ENCODE measurements at places on chromosomes 5 and 9.

- no peak for DNase-seq
These were observed 380.7 kb downstream of the NFIB start for GRCh38 chr9:13933268-13933656.

DNA sequence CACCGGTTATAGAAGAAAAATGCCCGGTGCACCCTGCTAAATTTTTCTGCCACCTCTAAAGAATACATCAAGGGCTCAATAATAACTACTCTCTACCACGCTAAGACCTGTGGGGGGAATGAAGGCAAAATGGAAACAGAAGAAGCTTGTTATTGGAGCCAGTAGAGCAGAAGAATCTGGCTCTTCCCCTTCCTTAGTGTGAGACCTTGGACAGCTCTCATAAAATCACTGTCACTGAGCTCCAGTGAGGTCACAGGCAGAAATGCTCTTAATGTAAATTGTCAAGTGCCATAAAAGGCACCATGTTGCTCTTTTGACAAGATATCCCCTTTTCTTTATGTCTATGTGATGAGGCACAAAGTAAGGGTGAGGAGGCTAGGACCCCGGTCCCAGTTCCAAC is 74.4 kb downstream of the ASTN2 start:
- no peak for DNase-seq

DNA sequence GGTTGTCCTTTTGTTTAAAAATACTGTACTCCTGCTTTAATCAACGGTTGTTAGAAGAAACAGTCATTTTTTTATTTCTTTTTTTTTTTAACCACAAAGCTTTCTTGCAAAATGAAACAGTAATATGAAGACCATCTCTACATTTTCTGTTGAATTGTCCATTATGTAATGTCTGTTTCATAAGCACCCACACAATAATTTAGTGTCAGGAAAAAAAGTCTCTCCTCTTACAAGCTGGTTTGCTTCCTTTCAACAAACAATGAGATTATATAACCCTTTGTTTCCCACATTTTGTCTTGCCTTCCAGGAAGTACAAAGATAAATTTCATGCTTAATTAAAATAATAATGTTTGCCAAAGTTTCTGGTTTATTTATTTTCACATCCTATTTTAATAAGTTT is 16.7 kb downstream of the CTNNAL1 start:
- no peak for DNase-seq

DNA sequence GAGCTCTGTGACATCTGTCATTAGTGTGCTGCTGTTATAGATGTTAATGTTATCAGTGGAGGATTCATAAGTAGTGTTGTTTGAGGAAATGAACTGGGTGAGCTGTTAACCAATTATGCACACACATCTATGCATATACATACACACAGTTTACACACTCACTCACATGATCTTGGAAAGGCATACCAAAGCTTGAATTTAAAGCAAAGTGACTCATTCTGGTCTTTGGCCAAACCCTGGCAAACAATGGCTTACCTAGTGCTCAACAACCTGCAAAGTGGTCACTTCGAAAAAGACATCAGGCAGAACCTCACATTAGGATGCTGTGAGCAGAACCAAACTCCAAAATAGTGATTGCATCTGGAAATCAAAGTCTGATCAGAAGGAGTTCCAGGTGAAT is 1037.3 kb upstream of the CDH6 start:
- DNase-seq, result no peak

GRCh38 chr5:126445502-126446174 is 22.4 kb downstream of the GRAMD2B start:
- no peak for DNase-seq

GRCh38 chr5:67214036-67214435 is 17.4 kb upstream of the CD180 start:
- DNase-seq, result no peak

DNA sequence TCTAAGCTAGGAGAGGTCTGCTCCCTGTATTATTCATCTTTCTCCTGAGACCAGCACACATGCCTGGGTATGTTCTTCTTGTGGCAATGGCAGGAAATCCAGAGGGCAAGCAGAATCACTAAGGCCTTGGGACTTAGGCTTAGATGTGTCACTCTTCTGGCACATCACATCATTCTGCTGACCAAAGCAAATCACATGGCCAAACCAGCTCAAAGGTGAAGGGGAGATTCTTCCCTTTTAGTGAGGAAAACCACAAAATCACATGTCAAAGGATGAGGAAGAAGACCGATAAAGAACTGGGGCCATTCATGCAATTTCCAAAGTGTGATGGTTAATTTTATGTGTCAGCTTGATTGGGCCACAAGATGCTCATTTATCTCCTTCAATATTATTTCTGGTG is 5.7 kb upstream of the AGGF1 start:
- no peak for DNase-seq

DNA sequence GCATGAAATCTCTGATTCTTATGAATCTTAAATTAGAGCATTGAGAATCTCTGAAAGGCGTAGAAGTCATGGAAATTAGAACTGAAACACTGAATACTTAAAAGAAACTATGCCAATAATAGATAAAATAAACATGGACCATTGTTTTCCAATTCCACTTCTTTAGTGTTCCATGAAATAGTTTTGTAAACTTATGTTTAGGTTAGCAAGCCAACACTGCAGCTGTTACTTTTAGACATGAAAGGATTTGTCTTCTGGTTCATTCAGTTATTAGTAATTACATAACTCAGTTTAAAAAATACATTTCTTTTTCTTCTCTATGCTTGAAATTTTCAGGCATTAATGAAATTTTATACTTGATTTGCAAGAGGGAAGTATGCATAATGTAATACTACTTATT is 733.4 kb upstream of the NUDT12 start:
- no peak for DNase-seq

DNA sequence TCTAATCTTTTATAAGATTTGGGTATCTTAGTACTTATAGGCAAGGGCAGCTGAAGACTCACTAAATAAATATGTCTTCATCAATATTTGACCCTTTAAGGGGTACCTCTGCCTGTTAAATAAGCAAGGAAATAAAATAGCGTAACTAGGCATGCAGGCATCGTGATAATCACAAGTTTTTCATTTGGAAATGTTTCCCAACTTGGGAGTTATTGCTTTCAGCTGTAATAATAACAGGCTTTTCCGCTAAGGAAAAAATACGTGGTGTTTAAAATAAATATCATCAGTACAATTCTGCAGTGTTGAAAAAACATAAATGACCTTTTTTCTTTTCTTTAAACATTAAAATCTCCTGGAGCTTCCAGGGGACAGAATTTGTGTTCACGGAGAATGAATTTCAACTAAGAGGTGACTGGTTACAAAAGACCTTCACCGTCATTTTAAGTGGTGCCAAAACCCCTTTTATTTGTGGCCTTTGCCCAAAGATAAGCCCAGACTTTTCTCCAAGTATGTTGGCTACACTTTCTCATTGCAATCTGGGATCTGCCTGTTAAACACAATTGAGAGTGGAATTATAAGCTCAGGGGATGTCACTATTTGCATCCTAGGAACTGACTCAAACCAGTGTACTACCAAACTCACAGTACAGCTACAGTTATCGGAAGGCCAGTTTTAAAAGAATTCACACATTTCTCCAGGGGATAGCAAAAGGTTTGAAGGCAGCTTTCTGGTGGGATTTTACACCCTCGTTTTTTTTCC is 218.6 kb downstream of the FBXL7 start:
- DNase-seq, result no peak

DNA sequence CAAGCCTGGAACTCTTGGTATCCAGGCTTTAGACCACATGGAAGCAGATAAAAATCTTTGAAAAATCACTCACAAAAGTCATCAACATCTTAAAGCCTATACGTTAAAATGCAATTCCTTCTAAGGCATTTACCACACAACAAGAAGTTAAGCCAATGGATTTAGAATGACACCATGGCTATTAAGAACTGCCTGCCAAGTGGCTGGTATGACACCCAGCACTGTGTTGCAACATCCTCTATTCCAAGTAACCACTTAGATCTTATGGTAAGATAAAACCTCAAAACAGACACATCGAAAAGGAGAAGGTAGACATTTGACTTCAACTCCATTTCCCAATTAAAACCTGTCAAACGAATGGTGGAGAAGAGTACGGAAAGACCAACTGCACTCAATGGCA is 344.2 kb upstream of the SLC30A5 start:
- no peak for DNase-seq

DNA sequence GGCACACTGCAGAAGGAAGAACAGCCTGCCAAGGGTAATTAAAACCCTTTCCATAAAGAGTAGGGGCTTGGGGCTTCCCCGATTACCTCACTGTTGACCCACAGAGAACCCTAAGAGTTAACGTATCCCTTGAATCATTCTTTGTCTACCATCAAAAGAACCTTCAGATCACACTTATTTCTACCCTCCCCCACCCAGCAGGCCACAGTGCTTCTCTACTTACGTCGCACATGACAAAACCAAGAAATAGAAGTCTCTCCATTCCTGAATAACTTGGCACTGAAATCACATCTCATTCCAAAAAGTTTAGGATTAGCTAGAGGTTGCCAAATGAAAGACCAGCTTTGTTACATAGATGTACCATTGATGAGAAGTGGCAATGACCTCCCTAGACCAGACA is 268.7 kb upstream of the GAS1 start:
- no peak for DNase-seq

DNA sequence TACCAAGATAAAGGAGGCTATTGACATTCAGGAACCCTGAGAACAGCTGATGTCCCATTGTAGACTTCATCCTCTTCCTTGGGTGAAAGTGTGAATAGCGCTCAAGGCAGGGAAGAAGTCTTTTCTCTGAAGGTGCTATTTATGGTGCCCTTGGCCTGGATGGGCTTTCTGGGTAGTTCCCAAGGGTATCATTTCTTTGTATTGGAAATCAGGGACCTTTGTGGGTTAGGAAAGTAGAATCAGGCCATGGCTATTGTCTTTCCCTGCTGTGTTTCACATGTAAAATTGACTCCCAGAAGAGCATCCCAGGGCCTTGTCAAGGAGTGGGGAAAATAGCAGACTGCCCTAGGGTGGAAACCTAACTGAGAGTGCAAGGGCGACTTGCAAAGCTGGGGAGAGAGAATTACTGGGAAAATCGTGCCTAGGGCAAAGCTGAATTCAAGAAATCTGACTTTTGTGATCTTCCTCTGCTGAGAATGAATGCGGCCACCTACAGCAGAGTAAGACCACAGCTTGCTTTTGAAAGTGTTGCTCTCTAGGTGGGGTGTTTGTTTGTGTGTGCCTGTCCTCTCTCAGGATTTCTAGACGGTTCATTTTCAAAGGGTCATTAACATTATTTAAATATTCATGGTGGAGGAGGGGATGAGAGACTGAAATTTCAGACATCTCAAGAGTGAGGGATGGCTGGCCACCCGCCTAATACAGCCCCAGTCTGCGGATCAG is 160.6 kb downstream of the C9orf152 start:
- no peak for DNase-seq

GRCh38 chr9:122131401-122132001 is 28.1 kb downstream of the NDUFA8 start:
- no peak for DNase-seq

- DNase-seq, result no peak
These were observed 661.5 kb downstream of the TLE4 start for GRCh38 chr9:80233102-80233843.

DNA sequence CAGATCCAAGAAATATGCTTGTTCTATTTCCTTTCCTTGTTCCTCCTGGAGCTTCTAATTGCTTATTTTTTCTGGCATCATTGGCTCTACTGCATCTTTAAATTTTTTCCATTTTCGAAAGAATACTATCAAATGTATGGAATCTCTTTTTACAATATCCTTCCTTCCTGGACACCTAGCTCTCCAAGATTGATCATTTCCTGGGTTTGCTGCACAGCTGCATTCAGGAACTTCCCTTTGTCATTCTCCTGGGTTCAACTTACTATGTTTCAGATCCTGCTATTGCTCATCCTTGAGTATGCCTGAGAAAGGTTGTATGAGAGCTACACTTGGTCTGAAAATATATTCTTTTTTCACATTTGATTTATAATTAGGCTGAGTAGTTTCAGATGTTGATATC is 73.7 kb upstream of the ERCC6L2 start:
- DNase-seq, result no peak

Measured in NCI-H2107 (cell line).